ENCODE measurements at places on chromosomes 3 and 15.
A peak's percentile ranks its signal among the peaks of the same experiment; 100 is the strongest.

GRCh38 chr3:61562721-61563312 is 1.4 kb downstream of the PTPRG start:
- no peaks in the 10 kb centered on the region for H3K36me3 ChIP-seq
- H3K27ac ChIP-seq: peak overlapping the region; percentile 82
- H3K4me3 ChIP-seq: peak overlapping the region; percentile 69
- H3K4me1 ChIP-seq: peaks cover 4% of the 10 kb centered on the region

DNA sequence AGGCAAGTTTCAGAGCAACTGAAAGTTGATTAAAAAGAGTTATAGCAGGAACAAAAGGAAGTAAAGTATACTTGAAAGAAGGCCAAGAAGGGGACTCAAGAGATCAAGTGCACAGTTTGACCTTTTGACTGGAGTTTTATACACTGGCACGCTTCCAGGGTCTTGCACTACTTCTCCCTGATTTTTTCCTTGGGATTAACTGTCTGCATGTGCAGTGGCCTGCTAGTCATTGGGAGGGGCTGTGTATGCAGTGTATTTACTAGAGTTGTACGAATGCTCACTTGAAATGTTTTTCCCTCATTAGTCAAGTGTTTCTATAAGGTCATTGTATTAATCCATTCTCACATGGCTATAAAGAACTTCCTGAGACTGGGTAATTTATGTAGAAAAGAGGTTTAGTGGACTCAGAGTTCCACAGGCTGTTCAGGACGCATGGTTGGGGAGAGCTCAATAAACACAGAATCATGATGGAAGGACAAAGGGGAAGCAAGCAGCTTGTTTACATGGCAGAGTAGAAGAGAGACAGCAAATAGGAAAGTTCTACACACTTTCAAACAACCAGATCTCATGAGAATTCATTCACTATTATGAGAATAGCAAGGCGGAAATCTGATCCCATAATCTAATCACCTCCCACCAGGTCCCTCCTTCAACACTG is 571.8 kb downstream of the ZPLD1 start:
- no peak overlapping the region for H3K27ac ChIP-seq
- no peaks in the 10 kb centered on the region for H3K27me3 ChIP-seq
- DNase-seq: no peak
- no peaks in the 10 kb centered on the region for H3K4me1 ChIP-seq
- no peak overlapping the region for H3K4me3 ChIP-seq

DNA sequence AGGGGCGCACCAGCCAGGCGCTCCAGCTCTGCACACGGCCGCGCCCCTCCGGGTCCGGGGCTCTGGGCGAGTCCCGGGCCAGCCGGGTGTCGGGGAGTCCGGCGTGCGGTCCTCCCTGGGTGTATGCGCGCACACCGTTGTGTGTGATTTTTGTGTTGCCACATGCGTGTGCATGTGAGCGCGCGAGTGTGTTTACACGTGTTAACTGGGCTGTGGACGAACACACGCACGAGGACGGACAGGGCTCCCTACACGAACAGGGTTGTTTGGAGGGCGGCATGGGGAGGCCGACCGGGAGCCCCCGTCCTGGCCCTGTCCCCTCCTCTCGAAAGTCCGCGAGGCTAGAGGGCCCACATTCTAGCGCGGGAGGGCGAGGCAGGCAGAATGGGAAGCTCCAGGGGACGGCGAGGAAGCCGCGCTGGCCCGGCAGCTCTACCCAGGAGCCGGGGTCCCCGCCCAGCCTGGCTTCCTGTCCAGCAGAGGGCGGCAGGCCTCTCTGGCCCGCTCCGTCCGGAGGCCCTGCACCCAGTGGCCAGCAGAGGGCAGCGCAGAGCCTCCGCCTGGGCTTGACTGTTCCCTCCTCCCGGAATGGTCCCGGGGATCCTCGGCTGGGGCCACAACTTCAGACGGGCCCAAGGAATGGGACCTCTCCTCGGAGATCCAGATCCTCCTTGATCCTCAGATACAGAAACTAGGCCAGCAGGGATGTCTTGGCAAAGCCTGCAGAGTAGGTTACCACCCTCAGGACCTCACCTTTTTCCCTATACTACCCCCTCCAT is 611 bp upstream of the LINGO1 start:
- H3K27me3 ChIP-seq: peaks cover 22% of the 10 kb centered on the region
- H3K36me3 ChIP-seq: no peaks in the 10 kb centered on the region
- H3K4me3 ChIP-seq: peak overlapping the region; percentile 45
- DNase-seq: peak; percentile 10

DNA sequence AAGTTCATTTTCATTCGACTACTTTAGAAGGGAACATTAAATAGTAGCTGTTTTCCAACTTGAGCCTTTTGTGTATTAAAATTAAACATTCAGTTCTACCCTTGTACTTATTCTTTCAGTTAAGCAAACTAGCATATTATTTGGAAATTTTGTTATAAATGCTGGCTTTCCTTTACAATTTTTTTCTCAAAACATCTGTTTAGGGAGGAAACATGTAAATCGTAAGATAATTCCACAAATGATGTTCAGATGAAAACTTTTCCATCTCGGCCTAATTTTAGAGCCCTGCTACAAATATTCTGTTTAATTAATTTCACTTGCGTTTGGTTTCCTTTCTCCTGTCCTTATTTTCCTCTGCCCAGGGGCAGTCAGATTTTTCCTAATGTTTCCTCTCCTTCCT is 476.2 kb upstream of the RGMA start:
- DNase-seq: no peak
- H3K4me1 ChIP-seq: peaks cover 9% of the 10 kb centered on the region
- H3K36me3 ChIP-seq: no peaks in the 10 kb centered on the region
- H3K4me3 ChIP-seq: no peak overlapping the region

DNA sequence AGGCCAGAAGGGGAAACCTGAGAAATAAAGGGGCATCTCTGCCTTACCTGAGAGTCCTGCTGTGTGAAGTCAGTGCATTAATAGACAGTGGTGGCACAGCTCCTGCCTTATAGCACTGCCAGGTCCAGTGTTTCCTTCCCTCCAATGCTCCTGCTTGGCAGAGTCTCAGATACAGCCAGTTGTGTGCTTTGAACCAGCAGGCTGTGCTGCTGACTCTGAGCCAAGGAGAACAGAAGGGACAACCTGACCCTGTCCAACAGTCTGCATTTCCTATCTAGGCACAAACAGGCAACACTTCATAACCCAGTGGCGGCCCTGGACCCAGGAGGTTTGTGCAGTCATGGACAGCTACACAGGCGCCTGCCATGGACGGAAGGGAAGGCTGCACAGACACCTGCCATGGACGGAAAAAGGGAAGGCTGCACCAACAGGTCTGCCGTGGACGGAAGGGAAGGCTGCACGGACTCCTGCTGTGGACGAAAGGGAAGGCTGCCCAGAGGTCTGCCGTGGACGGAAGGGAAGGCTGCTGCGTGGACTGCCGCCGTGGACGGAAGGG is 33.9 kb upstream of the PLXNA1 start:
- H3K4me3 ChIP-seq: no peak overlapping the region
- no peaks in the 10 kb centered on the region for H3K4me1 ChIP-seq
- DNase-seq: no peak
- H3K36me3 ChIP-seq: peaks cover 8% of the 10 kb centered on the region
- H3K27ac ChIP-seq: no peak overlapping the region

- no peaks in the 10 kb centered on the region for H3K36me3 ChIP-seq
- H3K4me3 ChIP-seq: peak overlapping the region; percentile 90
- no peak for DNase-seq
- H3K27ac ChIP-seq: peak overlapping the region; percentile 93
- H3K4me1 ChIP-seq: peaks cover 12% of the 10 kb centered on the region
These were observed 499 bp downstream of the RABL3 start for GRCh38 chr3:120741837-120742197.

- peaks cover 10% of the 10 kb centered on the region for H3K4me1 ChIP-seq
- no peaks in the 10 kb centered on the region for H3K27me3 ChIP-seq
- DNase-seq: no peak
These were observed 51.7 kb downstream of the ARNT2 start for GRCh38 chr15:80455668-80456442.

- H3K27me3 ChIP-seq: no peaks in the 10 kb centered on the region
- peaks cover 93% of the 10 kb centered on the region for H3K4me1 ChIP-seq
- no peak for DNase-seq
- peak overlapping the region; percentile 96 for H3K27ac ChIP-seq
These were observed 1.8 kb downstream of the PLXNB1 start for GRCh38 chr3:48428088-48428571.

- H3K4me1 ChIP-seq: no peaks in the 10 kb centered on the region
- no peaks in the 10 kb centered on the region for H3K27me3 ChIP-seq
- H3K27ac ChIP-seq: no peak overlapping the region
- DNase-seq: no peak
These were observed 203.5 kb upstream of the NANOGP8 start for GRCh38 chr15:35288580-35288979.

DNA sequence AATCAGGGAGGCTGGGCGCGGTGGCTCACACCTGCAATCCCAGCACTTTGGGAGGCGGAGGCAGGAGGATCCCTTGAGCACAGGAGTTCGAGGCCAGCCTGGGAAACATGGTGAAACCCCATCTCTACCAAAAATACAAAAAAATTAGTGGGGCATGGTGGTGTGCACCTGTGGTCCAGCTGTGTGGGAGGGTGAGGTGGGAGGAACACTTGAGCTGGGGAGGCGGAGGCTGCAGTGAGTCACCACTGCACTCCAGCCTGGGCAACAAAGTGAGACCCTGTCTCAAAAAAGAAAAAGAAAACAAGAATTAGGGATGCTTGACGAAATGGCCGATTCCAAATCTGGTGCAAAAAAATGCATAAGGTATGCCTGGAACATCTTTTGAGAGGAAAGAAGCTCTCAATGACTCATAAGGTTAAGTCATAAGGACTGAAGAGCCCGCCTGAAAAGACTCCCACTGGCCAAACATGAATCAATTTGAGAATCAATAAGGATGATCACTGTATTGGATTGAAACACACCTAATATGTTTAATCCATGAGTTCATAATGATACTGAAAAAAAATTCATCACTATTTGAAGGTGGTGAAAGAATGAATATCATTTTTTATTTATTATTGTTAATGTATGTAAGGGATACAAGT is 27.7 kb downstream of the BLM start:
- DNase-seq: no peak
- H3K27me3 ChIP-seq: no peaks in the 10 kb centered on the region
- no peaks in the 10 kb centered on the region for H3K4me1 ChIP-seq
- no peak overlapping the region for H3K4me3 ChIP-seq
- no peak overlapping the region for H3K27ac ChIP-seq
- H3K36me3 ChIP-seq: no peaks in the 10 kb centered on the region

DNA sequence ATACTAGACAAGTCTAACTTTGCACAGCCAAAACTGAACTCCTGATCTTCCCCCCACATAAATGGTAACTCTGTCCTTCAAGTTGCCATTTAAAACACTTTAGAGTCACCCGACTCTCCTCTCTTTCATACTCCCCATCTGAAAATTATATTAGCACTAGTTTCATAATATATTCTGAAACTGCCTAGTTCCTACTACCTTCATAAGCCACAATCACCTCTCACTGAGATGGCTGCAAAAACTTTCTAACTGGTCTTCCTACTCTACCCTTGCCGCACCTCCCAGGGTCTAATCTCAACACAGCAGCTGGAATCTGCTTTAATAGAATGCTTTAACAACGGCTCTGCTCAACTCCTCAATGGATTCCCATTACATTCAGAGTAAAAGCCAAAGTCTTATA is 55.0 kb downstream of the GLB1 start:
- no peaks in the 10 kb centered on the region for H3K27me3 ChIP-seq
- no peaks in the 10 kb centered on the region for H3K36me3 ChIP-seq
- no peak overlapping the region for H3K4me3 ChIP-seq
- no peak overlapping the region for H3K27ac ChIP-seq
- H3K4me1 ChIP-seq: no peaks in the 10 kb centered on the region

DNA sequence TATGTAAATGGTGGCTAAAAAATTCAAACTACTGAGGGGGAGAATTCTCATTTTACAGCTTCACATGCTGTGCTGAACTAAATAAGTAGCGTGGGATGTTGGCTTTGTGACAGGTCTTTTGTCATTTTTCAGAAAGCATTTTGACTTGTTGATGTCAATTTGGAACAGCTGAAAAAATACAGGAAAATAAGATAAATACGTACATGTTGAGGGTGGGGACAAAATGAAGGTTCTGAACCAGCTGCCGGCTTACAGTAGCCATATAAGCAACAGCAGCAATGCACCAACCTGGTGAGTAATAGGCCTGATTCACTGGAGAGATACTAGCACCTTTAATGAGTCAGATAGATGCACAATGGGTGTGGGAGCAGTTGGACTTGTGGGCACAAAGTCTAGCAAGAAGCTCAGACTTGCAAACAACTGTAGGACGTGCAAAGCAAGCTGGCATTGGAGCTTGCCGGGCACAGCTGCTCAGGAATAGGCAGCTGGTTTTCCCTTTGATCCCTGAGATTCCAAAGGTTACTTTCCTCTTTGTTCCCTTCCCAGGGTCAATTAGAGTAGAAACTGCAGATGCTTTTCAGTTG is 12.9 kb downstream of the B3GNT5 start:
- H3K27me3 ChIP-seq: no peaks in the 10 kb centered on the region
- peaks cover 45% of the 10 kb centered on the region for H3K4me1 ChIP-seq

GRCh38 chr3:179606534-179607085 is 2.0 kb downstream of the NDUFB5 start:
- no peak overlapping the region for H3K27ac ChIP-seq
- H3K4me1 ChIP-seq: peaks cover 43% of the 10 kb centered on the region
- peaks cover 32% of the 10 kb centered on the region for H3K36me3 ChIP-seq
- H3K4me3 ChIP-seq: no peak overlapping the region
- no peak for DNase-seq

- H3K27me3 ChIP-seq: no peaks in the 10 kb centered on the region
- no peak for DNase-seq
- no peak overlapping the region for H3K4me3 ChIP-seq
- no peaks in the 10 kb centered on the region for H3K36me3 ChIP-seq
These were observed 15.0 kb upstream of the FYCO1 start for GRCh38 chr3:46010519-46011113.

DNA sequence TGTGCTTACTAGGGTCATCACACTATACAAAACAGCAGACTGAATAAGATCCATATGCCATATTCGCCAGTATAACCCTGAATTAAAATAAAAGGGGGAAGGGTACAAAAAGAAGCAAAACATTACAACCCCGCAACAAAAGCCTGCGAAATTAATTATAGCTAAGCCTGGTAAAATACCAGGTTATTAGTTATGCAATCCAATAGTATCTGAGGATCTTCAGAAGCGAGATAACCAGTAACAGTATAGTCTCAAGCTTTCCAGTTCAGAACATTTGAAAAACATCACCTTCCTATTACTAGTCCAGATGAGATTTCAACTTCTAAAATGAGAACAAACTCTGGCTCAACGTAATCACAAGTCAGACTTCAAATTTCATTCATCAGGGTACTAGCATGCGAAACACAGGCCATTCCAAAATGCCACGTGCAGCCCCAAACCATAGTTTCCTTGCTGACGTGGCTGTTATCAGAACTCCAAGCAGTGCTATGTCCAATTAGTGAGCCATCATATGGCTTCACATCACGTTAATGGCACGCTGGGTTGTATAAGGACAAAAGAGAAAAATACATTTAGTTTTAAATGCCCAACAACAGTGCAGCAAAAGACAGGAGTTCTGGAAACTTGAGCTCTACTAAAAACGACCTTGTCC is 1.1 kb downstream of the SSR3 start:
- peak overlapping the region; percentile 94 for H3K4me3 ChIP-seq
- H3K36me3 ChIP-seq: no peaks in the 10 kb centered on the region
- no peak for DNase-seq
- H3K27ac ChIP-seq: peak overlapping the region; percentile 92
- no peaks in the 10 kb centered on the region for H3K27me3 ChIP-seq

GRCh38 chr15:69987492-69988489 is 109.9 kb downstream of the TLE3 start:
- no peak for DNase-seq
- H3K4me1 ChIP-seq: no peaks in the 10 kb centered on the region
- no peak overlapping the region for H3K27ac ChIP-seq
- no peaks in the 10 kb centered on the region for H3K36me3 ChIP-seq
- no peaks in the 10 kb centered on the region for H3K27me3 ChIP-seq
- H3K4me3 ChIP-seq: no peak overlapping the region

GRCh38 chr15:63811942-63812550 is 21.7 kb downstream of the HERC1 start:
- no peaks in the 10 kb centered on the region for H3K36me3 ChIP-seq
- no peak for DNase-seq
- no peaks in the 10 kb centered on the region for H3K4me1 ChIP-seq

All from esophagus squamous epithelium (tissue), 5 donors.